PC-9 (cell line): ENCODE measurements at places on chromosomes 12 and 14.

DNA sequence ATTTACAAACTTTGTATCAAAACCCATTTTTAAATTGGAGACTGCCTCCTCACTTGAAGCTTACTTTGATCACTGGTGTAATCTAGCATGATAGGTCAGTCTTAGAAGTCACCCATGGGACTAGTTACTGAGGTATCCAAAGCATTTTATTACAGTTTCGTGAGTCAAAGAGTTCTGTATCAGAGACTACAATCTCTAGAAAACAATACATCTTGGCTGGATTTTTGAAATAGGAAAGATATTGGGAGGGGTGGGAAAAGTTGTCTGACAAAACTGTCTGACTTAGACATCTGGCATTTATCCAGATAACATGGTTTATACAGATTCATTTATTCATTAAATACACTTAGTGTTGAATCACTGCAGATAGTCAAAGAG is 173.5 kb upstream of the PDZRN4 start:
- no peak for DNase-seq

DNA sequence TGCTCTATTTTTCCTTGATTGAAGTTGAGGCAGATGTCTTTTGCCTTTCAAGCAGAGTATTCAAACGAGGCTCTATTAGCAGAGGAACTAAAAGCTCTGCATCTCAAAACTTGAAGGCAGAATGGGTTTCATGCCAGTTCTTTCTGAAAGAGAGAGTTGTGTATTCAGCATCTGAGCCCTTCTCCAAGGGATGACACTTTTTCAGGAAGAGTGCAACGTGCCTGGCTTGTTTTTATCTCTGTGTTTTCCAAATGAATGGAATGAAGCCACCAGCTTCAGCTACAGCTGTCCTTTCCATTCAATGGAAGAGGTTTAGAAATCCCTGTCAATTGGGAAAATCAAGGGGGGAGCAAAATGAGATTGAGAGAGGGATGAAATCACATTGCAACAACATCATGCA is 14.6 kb downstream of the BEST3 start:
- no peak for DNase-seq

GRCh38 chr14:94427016-94427613 is 25.5 kb downstream of the SERPINA11 start:
- no peak for DNase-seq

DNA sequence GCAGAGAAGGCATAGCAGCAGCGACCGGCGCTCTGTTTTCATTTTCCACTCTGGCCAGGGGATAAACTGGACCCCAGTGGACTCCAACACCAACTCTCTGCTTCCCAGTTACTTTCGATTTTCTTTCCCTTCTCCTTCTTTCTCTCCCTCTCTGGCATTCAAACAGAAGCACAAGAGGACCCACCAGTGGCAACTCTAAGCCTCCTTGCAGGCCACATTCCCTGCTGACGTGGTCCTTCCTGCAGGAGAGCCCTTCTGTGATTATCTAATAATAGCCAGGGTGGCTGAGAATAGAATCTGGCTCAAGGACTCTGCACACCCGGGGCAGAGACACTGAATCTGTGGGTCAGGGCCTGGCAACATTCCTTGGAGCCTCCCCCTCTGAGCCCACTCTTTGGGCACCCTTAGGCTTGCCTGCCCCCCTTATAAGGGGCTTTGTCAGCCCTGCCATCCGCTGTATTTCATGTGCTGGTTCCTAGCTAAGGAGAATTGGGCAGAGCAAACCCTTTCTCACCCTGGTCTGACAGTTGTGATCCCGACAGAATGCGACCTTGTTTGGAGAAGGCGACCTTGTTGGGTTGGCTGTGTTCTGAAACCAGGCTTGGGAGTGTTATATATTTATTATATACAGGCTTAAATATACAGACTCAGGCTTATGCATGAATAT is 8.2 kb upstream of the HOXC6 start:
- no peak for DNase-seq

DNA sequence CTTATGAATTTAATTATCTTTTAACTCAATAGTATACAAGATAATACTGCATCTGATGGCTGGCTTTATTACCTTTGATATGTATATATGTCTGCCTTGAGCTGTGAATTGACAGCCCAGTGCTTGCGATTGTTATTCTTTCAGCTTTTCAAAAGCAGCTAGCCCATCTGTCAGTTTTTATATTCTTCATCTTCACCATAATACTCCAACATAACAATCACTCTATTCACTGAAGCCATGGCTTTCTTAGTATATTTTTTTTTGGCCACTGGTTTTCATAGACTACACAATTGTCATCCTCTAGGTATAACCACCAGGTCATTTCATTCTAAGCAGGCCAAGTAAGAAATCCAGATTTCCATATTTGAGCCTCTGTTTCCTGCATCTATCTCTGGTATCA is 1026.1 kb downstream of the FSCB start:
- DNase-seq = no peak

DNA sequence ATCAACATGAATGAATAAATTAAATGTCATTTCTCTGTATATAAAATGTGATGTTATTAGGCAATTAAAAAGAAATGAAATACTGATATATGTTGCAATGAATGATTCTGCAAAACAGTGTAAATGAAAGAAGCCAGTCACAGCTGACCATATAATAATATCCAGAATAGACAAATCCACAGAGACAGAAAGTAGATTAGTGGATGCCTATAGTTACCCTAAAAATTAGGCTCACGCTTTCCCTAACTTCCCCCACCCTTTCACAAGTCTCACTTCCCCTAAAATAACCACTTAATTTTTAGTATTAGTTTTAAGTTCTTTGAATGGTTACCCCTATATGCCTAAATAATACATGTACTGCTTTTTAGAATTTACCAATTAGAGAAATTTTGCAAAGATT is 348.9 kb upstream of the FAR2 start:
- no peak for DNase-seq

DNA sequence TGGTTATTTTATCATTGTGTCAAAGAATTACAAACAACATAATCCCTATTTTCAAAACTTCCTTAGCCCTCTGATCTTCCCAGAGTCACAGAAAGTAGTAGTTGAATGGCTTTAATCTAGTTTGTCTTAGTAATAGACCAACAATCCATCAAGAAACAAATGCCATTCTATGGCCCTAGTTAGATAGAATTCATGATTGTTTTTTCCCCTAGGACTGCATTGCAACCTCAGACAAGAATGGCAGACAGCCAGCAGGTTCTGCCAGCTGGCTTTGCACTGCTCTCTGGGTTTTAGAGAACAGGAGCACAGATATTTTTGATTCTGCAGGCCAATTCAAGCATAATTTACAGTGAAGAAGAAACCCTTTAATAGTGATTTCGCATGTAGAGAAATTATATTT is 33.8 kb downstream of the SYT1 start:
- no peak for DNase-seq

GRCh38 chr14:50599700-50600444 is 39.9 kb downstream of the ATL1 start:
- no peak for DNase-seq

- DNase-seq = peak; percentile 97
These were observed 184.7 kb upstream of the OTX2 start for GRCh38 chr14:56995010-56995409.

- DNase-seq = no peak
These were observed 6.9 kb downstream of the CFAP251 start for GRCh38 chr12:121925358-121925695.

GRCh38 chr14:103688906-103689902 is 26.0 kb downstream of the XRCC3 start:
- DNase-seq = no peak

DNA sequence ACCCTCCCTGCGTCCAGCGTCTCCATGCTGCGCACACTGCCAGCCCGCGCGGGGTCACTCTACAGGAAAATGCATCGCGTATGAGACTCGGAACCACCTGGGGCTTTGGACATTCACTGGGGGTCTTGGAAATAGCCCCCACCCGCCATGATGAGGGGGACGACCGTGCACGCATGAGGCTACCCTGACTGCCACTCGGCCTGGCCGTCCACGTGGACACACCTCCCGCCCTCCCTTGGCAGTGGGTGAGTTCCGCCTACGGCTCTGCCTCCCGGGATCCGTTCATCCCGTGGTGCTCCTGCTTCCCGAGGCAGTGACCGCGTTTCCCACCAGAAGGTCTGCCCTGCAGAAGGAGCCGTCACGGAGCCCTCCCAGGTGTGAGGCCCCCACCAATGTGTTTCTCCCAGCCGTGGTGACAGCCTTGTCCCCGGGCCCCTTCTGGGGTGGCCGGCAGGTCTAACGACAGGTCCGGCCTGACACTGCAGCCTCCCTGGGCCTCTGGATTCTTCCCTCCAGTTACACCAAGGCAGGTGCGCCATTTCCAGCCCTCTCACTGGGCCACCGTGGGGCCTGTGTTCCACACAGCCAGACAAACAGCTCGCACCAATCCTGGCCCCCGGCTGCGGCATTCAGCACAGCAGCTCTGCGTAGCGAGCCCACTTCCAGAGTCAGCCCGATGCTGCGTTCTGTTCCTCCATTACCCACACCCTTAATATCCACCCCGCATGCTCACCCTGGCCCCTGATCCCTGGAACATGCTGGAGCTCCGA is 11.1 kb upstream of the GALNT9 start:
- DNase-seq = no peak

DNA sequence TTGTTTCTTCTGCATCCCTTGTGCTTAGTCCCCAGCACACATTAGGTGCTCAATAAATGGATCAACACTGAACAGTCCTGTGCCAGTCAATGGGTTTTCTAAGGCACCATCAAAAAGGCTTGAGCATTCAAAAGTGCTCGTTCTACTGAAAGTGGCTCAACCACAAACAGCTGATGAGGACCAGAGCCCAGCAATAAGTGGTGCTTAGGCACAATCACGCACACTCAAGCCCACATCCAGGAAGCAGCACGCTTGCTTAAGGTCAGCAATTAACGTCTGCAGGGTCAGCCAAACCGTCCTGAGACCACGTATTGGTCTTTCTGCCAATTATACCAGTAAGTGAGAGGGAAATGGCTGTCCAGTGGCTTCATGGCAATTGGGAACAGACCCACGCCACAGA is 56.5 kb downstream of the PRIMA1 start:
- no peak for DNase-seq

GRCh38 chr14:51516706-51517395 is 134.9 kb upstream of the FRMD6 start:
- DNase-seq = no peak

- no peak for DNase-seq
These were observed 748 bp upstream of the ACVRL1 start for GRCh38 chr12:51906430-51907082.

GRCh38 chr14:94176808-94177207 is 2.7 kb downstream of the PPP4R4 start:
- DNase-seq = no peak

- no peak for DNase-seq
These were observed 3.2 kb downstream of the OR4K2 start for GRCh38 chr14:19878029-19878642.

- no peak for DNase-seq
These were observed 17.5 kb upstream of the GXYLT1 start for GRCh38 chr12:42162193-42162592.

DNA sequence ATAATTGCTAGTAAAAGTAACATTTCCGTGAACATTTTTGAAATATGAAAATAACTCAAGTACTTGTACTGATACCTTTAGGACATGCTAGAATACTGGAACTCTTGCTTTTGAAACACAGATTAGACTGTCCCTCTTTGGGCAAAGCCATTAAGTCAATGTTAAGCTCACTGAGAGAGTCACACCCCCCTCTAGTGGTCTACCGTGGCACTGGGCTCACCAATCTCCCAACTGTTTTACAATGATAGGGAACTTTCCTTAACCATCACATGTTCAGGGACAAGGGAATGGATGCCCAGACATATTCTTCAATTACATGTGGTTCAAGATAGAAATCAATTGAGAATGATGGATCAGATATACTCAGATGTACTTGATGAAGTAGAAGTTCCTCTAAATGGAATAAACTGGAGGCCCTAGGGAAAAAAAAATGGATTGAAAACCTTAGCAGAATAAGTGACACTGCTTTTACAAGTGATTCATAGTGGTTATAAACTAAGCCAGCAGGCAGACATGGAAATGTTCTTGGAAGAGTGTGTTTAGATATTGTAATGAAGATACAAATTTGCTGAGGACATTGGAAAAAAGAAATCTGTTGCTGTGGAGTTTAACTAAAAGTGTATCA is 17.8 kb downstream of the NANOG start:
- DNase-seq = peak; percentile 70

DNA sequence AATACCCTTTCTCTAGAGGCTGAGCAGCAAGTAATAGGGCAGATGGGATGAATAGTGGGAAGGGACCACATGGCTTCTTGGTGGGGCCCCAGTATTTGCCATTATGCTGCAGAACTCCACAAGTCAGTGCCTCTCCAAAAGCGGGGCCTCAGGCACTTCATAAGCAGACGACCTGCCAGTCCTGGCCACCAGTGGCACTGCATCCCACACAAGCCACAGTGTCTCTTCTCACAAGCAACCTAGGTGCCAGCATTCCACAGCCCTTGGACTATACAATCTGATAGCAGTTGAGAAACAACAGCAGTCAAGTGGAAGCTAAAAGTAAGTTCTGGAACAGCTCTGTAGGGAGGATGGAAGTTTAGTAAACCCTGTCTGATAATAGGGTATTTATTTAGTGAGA is 4.2 kb upstream of the SLC8A3 start:
- no peak for DNase-seq

DNA sequence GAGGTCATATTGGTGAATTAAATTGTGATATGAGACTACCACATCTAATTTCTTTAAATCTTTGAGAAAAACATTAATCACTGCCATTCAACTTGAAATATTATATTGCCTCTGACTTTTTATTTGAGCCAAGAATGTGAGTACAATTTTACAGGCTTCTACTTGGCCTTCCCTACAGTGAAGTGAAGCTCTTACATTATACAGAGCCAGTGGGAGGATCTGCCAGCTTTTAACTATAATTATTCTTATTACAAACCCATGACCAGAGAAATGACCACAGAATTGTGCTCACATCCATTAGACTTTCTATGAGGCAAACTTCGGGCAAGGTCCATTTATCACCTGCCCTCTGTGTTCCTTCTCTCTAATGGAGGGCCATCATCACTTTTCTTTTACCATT is 114.2 kb downstream of the RERGL start:
- no peak for DNase-seq

- DNase-seq = no peak
These were observed 446.5 kb upstream of the MIS18BP1 start for GRCh38 chr14:45699471-45699870.
